Progenitor cell of endocrine pancreas (in vitro differentiated cells): ENCODE measurements at places on chromosomes 7 and 10.

DNA sequence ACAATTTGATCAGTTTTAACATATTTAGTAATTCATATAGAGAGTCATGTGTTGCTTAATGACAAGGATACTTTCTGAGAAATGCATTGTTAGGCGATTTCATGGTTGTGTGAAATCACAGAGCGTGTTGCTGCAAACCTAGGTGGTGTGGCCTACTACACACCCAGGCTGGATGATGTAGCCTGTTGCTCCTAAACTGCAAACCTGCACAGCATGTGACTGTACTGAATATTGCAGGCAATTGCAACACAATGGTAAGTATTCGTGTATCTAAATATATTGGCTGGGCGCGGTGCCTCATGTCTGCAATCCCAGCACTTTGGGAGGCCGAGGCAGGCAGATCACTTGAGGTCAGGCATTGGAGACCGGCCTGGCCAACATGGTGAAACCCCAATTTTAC is 73.7 kb upstream of the BAIAP2L1 start:
- DNase-seq: no peak

- DNase-seq: no peak
Observed at GRCh38 chr10:88505680-88506215, 77.4 kb downstream of the RNLS start.

- no peak for DNase-seq
Observed at GRCh38 chr10:44437840-44438511, 53.1 kb upstream of the CXCL12 start.

DNA sequence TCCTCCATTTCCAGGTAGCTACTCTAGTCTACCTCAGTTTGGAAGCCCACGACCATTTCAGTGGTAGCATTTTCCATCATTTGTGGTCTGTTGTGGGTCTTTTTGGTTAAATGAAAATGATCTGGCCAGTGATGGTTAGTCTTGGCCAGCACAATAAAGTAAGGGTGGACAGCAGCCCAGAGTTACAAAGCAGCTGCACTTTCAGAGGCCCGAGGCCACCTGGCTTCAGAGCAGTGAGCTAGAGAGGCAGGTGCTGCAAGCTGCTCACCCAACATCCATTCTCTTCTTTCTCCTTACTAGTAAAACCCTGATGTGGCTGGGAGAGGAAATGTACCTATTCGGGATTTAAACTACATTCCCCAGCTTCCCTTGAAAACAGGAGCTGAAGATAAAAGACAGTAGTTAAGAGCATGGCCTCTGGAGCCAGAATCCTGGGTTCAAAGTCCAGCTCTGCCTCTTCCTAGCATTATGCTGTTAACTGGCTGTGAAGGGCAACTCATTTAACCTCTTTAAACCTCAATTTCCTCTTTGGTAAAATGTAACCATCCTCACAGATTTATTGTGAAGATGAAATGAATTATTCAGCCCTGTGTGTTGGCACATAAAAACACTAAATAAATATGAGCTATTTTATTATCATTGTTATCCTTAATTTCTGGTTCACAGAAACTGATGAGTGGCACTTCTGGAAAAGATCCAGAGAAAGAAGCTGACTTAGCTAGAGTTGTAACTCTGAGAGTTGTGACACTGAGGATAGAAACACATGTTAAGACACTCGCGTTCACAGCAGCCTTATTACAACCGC is 517.4 kb downstream of the PARD3 start:
- no peak for DNase-seq

DNA sequence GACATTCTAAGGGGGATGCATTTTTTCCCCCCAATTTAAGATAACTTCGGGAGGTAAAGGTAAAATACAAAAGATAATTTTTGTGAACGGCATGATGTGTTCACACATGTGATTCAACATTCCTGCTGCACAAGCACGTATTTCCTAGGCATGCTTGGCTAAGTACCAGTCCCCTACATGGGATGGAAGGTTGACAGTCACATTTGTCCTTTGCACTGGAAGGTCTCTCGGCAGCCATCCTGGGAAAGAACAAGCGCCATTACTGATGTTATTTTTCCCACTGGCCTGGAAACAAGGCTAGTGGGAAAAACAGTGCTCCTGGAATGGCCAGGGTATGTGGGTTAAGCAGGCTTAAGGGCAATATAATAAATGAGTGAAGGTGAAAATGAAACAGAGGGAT is 276.2 kb upstream of the AOAH start:
- no peak for DNase-seq

DNA sequence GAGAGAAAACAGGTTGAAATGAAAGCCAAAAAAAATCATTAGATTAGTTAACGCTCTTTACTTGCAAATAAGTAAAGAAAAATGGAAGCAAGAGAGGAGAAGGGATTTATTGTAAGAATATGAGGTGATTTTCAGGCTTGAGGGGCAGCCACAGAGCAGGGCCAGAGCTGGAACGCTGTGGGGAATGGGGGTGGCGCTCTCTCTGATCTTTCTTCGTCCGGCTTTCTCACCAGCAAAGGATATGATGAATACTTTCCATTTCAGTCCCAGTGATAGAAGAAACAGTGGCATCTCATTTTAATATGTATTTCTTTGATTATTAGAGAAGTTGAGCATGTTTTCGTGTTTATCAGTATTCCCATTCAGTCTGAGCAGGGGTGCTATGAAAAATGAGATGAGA is 112.2 kb downstream of the SKIDA1 start:
- no peak for DNase-seq

DNA sequence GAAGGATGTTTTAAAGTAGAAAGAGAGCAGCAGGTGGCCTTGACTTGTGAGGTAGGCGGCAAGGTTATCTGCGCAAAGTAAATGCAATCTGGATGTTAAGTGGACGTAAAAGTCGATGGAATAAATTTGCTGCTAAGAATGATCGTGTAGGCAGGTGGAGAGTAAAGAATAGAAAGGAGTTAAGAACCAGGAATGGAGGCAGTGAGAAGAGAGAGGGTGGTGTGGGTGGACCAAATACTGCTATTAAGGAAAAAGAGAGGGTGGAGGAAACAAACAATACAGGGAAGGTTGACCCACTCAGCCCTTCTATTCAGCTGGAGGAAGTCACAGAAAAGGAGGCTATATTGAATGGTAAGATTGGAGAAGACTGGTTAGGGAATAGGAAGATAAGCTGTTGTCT is 1.9 kb upstream of the CUL1 start:
- DNase-seq: no peak

DNA sequence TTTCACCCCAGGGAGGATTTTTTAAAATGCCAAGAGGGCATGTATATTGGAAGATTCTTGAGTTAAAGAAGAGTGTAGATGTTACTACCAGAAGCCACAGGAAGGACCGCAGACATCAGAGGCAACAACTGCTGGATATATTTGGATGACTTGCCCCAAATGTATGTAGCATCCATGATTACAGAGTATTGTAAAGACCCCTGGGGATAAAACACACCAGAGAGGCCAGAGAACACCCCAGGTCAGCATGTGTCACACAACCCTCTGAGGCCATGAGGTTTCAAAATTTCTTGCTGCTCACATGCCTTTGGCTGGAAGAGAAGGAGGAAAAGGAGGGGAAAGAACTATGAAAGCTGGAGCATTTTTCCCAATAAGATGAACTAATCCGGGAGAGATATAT is 108.0 kb upstream of the LSM8 start:
- DNase-seq: no peak

GRCh38 chr7:25060487-25061055 is 64.5 kb downstream of the CYCS start:
- DNase-seq: no peak

GRCh38 chr10:62690703-62691102 is 113.8 kb upstream of the ADO start:
- no peak for DNase-seq

DNA sequence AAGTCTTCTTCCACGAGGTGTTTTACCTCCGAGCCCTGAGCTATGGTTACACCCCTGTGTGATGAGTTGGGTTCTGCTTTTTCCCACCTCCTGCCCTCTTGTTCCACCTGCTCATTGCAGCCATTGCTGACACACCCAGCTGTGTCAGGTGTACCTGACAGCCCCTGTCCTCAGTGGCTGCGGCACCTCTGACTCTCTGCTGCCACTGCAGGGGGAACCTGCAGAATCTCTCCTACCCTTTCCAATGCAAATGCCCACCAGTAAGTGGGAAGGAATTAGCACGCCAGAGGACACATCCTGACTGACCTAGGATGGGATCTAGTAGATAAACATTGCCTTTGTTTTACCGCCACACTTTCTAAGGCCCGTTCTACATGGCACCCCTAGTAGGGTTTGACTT is 600.9 kb upstream of the MKI67 start:
- DNase-seq: no peak

DNA sequence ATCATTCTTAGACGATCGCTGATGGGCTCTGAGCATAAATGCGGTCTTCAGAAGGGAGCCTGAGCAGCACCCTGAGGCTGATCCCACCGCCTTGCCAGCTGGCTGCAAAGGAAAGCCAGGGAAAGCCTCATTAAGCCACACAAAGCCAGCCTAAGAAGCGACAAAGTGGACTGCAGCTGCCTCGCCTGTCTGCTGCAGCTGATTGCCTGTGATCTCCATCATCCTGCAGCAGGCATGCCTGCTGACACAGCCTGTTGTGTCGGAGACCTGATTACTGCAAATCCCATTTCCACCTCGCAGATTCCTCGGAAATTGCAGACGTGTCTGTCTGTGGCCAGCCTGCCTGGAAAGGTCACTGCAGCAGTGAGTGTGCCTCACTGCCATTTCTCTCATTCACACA is 1087.0 kb upstream of the AUTS2 start:
- DNase-seq: no peak

GRCh38 chr10:33661580-33662336 is 327.3 kb upstream of the NRP1 start:
- no peak for DNase-seq

GRCh38 chr7:129949292-129950133 is 3.2 kb downstream of the UBE2H start:
- no peak for DNase-seq

GRCh38 chr7:67644151-67644550 is 647.5 kb downstream of the TYW1 start:
- DNase-seq: no peak

DNA sequence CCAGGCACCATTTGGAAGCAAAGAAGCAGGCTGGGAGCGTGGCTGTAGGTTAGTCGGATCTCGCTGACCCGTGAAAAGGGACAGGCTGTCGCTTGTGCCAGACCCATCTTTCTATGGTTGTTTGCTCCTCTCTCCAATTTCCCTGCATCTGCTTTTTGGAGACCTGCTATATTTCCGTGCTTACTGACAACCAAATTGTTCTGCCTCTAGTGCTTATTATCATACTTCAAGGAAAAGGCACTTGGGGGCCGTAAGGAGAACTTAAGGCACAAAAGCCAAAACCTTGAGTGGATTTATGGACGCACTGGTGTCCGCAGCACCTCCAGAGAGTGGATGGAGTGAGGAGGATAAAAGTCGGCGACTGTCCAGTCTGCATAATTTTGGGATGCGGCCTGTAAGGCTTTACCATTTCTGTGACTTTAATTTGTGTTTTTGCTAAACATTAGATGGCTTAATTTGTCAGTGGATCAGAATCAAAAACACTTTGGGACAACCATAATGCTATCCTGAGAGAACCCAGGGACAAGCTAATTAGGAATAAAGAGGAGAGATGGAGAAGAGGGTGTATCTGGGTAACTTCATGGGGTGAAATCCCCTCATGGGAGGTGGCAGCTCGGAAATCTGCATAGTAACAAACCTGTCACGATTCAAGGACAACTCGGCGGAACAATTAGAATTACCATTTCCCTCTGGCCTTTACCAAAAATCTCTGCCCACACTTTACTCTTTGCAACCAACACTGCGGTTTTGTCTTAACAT is 206.7 kb downstream of the HDAC9 start:
- no peak for DNase-seq

DNA sequence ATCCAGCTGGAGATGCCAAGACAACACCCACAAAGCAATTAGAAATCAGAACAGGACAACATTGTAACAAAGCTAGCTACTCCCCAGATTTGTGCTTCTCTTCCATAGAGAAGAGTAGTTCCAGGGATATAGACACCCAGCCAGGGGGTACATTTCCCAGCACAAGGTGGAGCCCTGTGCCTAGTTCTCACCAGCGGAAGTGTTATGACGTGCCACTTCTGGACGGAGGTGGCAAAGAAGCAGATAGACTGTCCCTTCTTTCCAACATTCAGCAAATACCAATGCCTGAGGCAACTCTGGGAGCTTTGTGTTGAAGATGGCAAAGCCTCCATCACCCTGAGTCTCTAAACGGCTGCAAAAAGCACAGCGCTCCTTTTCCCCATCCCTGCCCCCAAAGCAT is 23.4 kb upstream of the GSAP start:
- DNase-seq: no peak

GRCh38 chr10:29846881-29847280 is 212.1 kb upstream of the SVIL start:
- DNase-seq: no peak

DNA sequence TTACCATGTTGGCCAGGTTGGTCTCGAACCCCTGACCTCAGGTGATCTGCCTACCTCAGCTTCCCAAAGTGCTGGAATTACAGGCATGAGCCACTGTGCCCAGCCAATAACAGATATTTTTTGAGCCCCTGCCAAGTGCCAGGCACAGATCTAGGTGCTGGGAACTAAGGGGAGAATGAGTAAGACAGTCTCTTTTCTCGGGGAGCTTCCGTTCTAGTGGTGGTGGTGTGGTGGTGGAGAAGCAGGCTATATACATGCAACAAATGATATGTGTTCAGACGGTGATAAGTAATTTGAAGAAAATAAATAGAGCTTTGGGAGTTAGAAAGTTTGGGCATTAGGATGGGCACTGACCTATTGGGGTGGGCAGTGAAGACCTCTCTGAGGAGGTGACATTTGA is 76.7 kb upstream of the VKORC1L1 start:
- DNase-seq: no peak

DNA sequence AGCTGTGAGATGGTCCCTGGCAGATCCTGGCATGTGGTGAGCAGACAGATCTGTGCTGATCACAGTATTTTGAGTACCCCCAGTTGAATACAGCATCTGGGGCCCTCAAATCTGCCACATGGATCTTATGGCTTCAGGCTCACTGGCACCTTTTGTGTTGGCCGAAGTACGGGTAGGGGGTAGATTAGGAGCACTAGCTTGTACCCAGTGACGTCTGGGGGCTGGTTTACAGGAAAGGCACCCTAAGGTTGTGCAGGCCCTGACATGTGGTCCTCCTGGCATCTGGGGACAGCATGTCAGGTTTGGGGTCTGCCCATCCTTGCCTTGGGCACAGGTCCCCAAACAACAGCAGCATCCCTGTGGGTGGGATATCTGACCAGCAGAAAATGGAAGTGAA is 53.2 kb downstream of the SYPL1 start:
- DNase-seq: no peak
